ENCODE measurements at places on chromosomes 16 and 17.

DNA sequence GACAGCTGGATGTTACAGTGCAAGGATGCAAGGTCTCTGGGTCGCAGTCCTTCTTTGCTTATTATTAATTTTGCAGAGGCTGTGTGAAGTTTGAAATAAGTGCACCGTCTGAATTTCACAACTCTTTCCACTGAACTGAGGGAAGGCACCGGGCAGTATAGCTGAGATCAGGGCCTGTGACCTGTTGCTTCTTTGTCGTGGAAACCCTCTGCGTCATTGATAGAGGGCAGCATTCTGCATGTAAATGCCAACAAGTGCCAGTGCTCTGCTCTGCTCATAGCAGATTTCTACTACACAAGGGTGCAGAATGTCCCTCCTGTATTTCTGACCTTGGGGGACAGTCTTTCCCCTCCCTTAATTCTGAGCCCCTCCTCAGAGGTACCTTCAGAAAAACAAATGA is 26.0 kb downstream of the CD300LF start:
- no peak for DNase-seq

- no peak for DNase-seq
Observed at GRCh38 chr16:84683691-84684591, 15.9 kb upstream of the USP10 start.

DNA sequence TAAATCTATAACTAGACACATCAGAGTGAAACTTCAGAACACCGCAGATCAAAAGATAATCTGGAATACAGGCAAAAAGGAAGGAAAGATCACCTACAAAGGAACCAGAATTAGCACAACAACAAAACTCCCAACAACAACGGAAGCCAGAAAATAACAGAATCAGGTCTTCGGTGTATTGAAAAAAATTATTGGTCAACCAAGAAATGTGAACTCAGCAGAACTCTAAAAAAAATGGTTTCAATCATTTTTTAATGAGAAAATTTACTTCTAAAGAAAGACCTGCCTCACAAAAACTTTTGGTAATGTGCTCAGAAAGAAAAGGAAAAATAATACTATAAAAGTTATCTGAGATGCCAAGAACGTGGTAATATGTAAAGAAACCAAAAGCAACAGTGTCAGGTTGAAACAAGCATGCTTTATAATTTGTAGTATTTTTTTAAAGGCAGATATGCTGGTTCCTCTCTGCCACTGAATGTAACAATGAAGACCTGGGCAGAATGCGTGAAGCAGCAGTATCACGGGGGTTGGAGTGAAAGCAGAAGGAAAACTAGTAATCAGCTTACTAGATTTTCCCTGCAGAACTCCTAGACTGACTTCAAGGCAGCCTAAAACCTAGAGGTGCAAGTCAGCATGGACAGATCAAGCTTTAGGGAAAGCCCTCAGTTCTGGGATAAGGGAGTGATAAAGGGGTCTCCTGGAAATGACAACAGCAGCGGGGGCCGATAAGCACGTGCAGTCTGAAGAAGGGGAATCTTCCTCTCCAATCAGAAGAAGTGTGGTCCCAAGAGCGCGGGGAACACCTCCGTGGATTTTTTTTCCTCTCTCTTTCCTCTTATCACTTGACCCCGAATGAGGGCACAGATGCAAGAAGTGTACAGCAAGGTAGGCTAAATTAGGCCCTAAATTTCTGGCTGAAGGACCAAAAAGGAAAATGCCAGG is 80.9 kb upstream of the TEKT1 start:
- no peak for DNase-seq

DNA sequence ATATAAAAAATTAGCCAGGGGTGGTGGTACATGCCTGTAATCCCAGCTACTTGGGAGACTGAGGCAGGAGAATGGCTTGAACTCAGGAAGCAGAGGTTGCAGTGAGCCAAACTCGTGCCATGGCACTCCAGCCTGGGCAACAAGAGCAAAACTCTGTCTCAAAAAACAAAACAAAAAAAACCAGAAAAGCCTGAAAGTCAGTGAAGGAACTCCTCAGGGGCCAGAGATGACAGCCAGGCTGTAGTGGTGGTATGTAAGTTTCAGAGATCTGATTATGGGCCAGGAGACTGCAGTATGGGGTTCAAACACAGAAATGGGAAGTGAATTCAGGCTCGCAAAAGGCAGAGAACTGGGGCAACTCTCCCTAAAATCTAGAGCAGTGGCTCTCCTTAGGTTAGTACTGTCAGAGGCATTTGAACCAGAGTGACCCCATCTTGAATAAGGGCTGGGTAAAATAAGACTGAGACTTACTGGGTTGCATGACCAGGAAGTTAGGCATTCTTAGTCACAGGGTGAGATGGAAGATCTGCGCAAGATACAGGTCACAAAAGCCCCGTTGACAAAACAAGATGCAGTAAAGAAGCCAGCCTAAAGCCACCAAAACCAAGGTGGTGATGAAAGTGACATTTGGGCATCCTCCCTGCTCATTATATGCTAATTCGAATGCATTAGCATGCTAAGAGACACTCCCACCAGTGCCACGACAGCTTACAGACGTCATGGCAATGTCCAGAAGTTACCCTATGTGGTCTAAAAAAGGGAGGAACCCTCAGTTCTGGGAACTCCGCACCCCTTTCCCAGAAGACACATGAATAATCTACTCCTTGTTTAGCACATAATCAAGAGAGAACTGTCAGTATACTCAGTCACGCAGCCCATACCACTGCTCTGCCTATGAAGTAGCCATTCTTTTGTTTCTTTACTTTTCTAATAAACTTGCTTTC is 120.2 kb upstream of the XYLT1 start:
- no peak for DNase-seq

GRCh38 chr16:86594721-86595120 is 16.4 kb downstream of the FOXL1 start:
- no peak for DNase-seq

DNA sequence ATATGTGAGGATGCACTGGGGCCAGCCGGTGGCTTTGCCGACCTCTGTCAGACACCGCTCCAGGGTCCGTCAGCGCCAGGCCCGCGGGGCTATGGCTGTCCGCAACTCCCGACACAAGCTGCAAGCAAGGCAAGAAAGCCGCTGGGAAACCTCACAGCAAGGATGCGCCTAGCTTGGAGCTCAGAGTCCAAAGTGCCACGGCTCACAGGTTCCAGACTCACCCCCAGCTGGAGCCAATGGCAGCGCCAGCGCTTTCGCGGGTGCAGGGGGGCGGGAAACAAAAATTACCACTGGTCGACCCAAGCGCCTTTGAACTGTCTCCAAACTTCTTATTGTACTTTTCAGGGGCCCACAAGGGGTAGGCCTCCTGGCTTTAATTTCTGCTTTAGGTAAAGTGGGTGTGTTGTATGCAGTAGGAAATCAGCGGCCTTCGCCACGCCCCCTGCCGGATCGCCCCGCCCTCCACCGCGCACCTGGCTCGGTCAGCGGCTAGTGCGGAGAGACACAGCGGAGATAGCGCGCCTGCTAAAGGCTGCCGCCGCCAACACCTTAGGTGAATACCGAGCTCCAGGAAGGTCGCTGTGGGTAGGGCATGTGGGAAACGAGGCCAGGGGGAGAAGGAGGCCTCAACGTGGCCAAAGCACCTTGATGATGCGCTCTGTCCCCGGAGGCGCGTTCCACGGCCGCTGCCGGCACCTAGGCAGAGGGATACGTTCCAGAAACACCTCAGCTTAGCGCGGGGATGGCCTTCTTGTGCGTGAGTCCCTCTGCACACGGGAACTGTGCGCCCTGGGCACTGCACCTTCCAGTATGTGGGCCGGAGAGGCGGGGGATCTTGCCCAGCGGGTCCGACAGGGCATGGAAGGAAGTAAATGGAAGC is 61.0 kb upstream of the RBL2 start:
- no peak for DNase-seq

- no peak for DNase-seq
Observed at GRCh38 chr16:56102183-56102686, 89.1 kb upstream of the GNAO1 start.

- DNase-seq: no peak
Observed at GRCh38 chr17:68288375-68288774, 2.6 kb downstream of the SLC16A6 start.

- DNase-seq: no peak
Observed at GRCh38 chr17:7095625-7096024, 15.6 kb upstream of the CLEC10A start.

DNA sequence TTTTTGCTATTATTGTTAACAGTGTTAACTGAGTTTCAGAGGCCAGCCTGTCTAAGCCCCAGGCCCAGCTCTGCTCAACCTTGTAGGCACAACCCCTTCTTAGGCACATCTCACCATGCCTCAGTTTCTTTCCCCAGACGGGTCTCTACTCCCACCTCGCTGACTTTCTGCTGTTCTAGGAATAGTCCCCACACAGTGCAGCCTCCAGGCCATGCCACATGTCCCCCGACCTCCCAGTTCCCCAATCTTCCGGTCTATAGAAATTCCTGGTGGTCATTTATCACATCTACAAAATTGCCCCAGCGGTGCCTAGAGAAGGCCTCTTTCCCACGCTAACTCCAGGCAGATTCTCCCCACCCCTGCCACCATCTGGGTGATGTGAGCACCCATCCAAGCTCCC is 34.8 kb downstream of the ADGRG5 start:
- DNase-seq: no peak

DNA sequence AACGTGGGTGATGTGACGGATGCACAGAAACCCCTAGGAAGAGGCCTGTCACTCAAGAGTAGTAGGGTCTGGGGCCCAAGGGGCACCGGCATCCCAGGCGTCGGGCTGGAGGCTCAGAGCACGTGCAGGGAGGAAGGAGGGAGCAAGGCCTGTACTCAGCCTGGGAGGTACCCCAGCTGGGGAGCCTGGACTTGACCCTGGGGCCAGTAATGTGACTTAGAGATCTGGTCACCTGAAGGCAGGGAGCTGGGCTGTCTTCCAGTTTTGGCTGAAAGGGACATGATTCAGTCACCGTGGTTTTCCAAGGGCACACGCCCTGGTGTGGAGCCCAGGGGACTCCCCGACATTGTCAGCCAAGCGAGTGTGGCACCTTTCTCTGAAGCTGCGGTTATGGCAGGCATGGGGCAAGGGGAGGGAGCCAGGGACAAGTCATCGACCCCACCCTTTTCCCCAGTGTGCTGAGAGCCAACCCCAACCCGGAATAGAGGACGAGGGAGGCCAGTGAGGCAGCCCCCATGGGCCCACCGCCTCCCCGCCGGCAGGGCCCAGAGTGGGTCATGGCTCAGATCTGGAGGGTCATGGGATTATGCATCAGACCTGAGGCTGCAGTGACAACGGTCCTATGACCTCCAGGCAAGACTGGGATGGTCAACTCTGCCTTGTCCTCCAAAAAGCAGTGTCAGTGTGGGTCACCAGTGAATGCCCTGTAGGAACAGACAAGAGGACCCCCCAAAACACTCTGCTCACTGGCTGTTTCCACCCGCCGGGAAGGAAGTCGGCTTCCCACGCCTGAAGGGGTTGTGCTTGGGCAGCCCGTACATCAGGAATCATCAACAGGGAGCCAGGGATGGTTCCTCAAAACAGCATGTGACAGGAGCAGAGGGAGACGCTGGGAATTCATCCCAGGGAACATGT is 41.9 kb downstream of the MEAK7 start:
- no peak for DNase-seq

DNA sequence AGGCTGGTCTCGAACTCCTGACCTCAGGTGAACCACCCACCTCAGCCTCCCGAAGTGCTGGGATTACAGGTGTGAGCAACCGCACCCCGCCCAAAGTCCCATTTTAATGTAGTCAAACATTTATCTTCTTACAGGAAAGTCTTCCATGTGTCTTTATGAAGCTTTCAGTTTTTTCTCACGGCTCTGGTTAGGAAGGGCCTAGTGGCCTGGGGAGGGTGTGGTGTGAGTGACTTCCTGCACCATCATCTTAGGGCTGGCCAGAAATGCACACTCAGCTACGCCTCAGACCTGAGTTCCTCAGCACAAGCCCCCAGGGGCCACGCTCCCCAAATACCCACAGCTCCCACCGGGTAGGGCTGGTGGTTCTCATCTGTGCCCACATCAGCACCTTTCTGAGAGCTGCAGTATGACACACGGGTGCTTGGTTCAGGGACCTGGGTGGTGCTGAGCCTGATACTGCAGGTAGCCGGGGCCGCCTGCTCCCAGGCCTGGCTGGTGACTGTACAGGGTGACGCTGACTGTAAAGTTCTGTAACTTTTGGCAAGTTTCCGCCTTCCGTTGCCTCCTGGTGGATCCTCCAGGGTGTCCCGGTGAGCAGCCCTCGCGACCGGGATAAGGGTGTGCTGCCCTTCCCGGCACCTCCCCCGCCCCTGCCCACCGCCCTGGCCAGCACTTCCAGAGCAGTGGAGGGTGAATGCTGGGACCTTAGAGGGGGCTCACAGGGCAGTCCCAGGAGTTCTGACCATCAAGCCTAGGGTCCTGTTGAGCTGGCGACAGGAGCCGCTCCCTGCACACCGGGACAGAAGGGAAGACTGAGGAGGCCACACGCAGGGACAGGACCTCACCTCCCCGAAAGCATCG is 52.5 kb downstream of the ZNF778 start:
- DNase-seq: no peak

- DNase-seq: peak; percentile 46
Observed at GRCh38 chr16:87002717-87003413, 314.3 kb downstream of the C16orf95 start.

- no peak for DNase-seq
Observed at GRCh38 chr17:51850201-51850600, 308.3 kb downstream of the CA10 start.

DNA sequence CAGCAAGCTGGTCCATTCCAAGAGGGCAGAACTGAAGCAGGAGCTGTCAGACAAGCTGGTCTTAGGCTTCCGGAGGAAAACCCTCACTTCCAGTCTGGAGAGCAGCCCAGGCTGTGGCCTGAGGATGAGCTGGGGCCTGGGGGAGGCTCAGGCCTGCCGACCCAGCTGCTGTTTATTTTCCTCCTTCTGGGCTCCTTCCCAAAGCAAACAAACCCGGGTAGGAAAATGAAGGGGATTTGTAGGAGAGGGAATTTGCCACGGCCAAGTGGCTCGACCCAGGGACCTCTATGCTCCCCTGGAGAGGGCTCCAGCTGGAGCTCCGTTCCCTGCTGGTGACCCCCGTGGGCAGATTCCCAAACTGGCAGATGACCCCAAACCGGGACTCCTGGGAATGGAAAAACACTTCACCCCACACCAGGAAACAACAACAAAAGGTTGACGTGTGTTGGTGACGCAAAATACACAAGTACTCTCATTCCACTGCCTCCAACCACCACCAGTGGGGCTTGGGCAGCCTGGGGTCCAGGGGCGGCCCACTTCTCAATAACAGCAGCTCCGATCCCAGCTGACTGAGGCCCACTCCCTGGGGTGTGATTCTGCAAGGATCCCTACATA is 8.8 kb downstream of the JUP start:
- DNase-seq: peak; percentile 89

GRCh38 chr17:80861418-80861815 is 130.2 kb upstream of the CHMP6 start:
- DNase-seq: no peak

GRCh38 chr16:12362482-12363458 is 386.2 kb downstream of the SNX29 start:
- peak; percentile 22 for DNase-seq

Data from amniotic epithelial cell (primary cell).